ENCODE measurements at places on chromosomes 5 and 9.

GRCh38 chr5:176891331-176891958, 7.7 kb downstream of the HK3 start:
- DNase-seq = no peak

- no peak for DNase-seq
Observed at GRCh38 chr5:166540156-166540555, 1751.3 kb upstream of the WWC1 start.

- peak; percentile 68 for DNase-seq
Observed at GRCh38 chr5:135467871-135468485, 15.8 kb upstream of the TIFAB start.

DNA sequence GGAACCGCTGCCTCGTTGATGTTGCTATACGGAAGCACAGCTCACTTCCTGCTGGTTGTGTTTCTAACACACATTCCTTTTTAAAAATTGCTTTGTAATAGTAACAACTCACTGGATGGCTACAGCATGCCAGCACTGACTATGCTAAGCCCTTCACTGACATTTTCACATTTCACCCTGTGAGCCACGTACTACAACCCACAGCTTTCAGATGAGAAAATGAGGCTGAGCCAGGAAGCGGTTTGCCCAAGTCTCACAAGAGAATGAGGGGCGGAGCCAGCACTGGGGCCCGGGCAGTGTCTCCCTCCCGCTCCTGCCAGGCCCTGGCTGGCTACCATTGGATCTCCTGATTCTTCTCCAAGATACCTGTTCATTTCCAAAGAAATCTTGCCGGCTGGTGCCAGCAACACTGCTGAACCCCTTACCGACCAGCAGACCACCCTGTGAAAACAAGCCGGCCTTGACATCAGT, 38.3 kb downstream of the FAM78A start:
- no peak for DNase-seq

- DNase-seq = peak; percentile 92
Observed at GRCh38 chr5:1727571-1727970, 72.1 kb downstream of the MRPL36 start.

DNA sequence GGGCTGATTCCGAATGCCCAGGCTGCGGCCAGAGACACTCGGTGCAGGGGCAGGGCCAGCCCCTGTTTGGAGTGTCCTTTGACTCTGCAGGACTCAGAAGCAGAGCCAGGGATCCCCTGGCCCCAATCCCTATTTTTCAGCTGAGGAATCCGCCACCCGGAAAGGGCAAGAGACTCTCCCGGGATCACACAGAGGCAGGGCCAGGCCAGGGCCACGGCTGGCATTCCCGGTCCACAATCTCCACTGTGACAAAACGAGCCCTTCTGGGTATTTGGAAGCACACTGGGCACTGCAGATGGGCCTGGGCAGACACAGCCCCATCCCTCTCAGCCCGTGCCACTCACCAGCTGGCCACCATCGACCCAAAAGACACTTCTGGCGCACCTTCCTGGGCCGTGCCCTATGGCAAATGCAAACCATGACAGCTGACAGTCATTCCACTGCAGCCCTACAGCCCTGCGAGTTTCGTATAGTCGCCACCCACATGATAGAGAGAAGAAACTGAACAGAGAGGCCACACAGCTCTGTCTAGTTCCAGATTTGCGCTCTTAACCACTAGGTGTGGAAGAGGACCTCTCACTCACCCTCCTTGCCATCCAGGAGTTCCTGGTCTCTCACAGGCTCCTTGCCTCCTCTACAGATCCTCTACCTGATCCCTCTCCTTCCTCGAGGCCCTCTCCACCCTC, 13.3 kb downstream of the NR5A1 start:
- DNase-seq = no peak

GRCh38 chr9:70111042-70111602, 67.5 kb downstream of the MAMDC2 start:
- DNase-seq = no peak

DNA sequence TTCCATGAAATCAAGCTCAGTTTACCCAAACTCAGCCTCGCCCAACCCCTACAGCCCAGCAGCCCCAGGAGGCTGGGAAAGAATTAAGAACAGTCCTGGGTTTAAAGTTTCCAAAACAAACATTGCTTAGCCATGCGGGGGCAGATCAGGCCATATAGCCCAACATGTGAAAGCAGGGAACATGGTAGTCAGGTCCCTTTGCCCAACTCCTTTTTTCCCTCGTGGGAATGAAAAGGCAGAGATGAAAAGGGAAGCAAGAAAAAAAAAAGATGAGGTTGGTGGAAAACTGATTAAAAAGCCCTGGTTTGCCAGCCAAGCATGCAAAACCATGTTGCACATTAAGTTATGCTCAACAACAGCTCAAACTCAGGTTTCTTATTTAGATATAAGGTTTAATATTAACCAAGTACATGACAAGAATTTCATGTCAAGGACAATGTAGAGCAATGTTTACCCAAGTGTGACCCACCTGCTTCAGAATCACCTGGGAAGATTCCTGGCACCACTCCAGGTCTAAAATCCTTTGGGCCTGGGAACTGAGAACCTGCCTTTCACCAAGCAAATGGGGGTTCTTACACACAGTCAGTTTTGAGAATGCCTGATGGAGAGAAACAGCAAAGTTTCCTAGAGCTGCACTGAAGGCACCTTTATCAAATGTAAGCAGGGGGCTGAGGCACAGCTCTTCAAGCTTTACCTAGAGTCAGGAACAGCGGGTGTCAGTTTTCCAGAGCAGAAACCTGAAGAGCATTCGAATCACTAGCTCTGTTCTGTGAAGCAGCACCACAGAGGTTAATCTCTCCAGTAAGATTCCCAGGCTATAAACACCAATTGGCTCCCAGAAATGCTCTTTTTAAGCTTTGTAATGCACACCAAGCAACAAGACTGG, 1.7 kb downstream of the FREM1 start:
- DNase-seq = no peak

DNA sequence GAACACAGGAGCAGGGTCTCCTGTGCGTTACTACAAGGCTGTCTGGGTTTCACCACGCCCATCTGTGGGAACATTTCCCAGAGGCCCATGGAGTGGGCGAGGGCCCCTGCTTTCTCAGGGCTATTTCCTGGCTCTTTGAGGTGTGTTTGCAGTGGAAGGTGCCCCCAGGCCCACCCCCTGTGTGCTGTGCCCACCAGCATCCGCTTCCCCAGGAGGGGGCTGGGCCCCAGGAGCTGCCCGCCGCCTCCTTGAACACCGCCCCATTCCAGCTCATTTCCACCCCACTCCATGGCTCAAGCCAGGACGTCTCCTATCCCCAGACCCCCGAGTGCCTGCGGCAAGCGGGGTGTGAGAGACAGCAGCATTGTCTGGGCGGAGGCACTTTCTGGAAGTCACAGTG, 70.5 kb downstream of the NEK6 start:
- DNase-seq = no peak

- DNase-seq = no peak
Observed at GRCh38 chr9:15392363-15392762, 30.3 kb upstream of the SNAPC3 start.

DNA sequence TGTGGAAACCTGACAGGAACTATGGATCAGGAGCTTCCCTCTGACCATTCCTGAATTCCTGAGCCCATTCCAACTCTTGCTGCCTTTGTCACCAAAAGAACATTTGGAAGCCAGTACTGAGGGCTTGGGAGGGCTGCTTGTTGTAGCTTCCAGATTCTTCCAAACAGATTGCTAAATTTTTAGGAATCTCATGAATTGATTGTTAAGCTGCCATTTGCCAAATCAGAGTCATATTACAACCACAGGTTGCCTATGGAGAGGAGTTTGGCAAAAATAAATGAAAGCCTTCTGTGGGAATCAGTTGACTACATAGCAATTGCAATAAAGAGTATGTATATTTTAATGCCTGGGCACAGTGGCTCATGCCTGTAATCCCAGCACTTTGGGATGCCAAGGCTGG, 39.2 kb upstream of the SLC28A3 start:
- no peak for DNase-seq

DNA sequence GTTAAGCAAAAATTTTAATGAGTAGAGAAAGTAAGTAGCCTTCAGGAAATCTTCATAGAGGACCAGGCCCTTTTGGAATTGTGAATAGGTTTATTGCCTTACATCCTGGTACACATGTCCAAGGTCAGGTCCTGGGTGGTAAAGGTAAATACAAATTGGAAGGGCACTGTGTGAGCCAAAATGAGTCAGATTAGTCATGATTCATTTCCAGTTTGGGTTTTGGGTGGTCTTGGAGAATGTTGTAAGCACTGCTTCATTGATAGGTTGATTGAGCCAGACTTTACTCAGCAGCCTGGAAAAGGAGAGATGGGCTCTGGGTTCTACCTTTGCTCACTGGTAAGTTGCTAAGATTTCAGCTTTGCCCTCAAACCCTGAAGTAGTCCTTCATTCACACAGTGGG, 82.5 kb upstream of the ZNF169 start:
- no peak for DNase-seq

GRCh38 chr5:169104937-169105494, 195.9 kb downstream of the SLIT3 start:
- DNase-seq = no peak

DNA sequence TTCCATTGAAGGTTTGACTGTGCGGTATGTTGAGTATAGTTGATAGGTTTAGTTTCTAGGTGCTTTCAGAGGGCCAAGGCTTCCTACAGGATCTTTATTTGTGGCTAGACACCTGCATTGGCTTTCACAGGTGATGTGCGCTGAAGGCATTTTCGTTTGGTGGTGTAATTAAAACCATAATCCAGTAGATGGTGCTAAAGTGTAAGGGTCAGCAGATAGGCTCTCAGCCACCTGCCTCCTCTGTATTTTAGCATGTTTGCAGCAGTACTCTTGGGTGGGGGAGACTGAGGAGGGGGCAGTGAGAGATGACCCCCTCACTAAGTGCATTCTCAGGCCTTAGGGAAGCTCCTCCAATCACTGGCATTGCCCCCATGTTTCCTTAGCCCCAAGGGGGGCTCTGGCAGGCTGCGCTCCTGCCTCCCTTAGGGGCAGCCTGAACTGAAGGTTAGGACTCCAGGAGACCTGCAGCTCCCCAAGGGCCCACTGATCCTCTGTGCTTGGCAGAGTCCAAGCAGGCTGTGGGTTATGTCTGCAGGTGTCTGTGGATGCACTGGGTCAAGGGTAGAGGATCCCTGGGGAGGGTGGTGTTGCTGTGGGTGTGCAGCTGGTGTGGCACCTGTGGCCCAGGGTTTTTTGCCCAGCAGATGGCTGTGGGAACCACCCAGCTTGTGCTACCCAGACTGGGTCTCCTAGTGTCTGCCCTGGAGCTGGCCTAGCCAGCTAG, 23.4 kb downstream of the CDK20 start:
- no peak for DNase-seq

Measured in chondrocyte (in vitro differentiated cells).